ENCODE measurements at places on chromosomes 2 and 18.

GRCh38 chr2:192245329-192245728 lies 50.6 kb upstream of the TMEFF2 start:
- DNase-seq = no peak

DNA sequence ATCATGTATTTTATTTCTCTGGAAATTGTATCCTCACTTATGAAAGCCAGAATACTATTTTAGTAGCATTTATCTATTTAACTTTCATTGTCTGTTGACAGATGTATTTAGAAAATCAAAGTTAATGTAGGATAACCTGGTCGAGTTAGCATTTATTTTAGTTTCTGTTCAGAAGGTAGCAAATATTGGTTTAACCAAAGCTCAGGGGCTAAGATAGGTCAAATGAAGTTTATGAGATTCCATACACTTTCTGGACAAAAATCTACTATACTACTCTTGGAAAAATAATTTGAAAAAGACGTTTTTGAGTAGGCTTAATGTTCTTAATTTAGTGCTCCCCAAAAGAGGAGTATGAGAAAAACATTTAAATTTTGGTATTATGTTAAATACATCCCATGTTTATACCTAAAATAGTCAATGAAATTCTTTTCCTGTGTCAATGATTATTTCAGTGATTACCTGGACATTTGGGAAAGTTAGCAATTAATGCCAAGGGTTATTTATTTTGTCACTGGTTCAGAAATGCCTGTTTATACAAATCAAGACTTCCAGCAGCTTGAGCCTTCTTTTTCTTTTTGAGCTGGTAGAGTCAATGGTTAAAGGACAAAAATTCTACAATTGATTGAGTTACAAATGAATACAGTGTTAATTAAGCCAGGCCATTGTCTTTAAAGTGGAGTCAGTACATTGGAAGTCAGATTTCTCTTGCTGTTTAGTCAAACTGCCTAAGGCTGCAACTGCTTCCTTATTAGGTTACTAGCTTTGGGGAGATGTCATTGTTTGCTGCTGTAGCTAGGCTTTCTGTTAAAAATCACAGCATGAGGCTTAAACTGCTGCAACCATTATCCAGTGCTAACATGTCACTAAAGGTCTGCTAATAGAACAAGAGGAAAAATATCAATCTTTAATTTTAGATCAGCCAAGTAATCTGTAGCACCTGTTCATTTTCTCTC lies 182.3 kb downstream of the CAMKMT start:
- DNase-seq = no peak

- no peak for DNase-seq
Observed at GRCh38 chr2:240121675-240122074, 14.4 kb downstream of the COPS9 start.

DNA sequence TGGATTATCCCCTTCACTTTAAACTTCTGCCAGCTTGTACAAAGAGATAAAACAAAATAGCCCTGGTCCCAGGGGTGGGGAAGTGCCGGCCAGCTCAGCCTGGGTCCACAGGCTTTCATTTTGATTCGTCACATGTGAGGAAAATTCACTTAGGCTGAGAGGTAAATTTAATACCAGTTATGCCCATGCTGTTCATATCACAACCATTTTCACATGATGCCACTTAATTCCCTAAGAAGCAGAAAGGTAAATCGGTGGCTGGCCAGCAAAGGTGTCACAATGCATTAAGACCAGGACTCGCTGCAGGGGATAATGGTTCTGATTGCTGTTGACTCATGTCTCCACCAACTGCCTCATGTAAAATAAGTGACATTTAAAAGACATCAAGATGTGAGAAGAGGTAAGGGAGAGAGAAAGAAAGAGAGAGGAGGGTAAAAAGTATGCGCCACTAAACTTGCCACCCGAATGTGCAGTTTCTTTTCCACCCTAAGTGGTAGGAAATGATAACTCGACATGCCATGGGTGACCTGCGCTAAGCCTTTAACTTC lies 261.0 kb upstream of the SIX3 start:
- DNase-seq = no peak

DNA sequence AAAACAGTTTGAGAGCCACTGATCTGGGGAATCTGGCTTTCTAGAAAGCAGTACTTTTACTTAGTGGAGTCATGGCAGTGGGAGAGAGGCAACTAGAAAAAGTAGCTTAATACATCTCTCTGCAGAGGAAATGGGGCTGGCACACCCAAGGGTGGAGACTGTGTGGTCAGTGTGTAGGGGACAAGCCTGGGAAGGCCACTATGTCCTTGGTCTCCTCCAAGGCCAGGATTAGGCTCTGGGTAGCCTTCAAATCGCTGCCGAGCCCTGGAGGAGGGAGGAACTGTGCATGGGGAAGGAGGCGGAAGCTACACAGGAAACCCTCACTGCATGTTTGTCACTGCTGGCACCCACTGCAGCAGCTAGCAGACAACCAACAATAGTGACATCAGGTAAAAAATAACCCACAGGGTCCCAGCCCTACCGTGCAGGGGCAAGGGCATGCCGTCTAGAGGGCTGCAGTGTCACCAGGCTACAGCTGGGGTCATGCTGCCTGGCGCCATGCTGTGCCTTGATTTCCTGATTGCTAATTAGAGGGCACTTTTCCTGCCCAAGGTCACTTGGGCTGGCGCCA lies 34.8 kb downstream of the LBH start:
- DNase-seq = no peak

DNA sequence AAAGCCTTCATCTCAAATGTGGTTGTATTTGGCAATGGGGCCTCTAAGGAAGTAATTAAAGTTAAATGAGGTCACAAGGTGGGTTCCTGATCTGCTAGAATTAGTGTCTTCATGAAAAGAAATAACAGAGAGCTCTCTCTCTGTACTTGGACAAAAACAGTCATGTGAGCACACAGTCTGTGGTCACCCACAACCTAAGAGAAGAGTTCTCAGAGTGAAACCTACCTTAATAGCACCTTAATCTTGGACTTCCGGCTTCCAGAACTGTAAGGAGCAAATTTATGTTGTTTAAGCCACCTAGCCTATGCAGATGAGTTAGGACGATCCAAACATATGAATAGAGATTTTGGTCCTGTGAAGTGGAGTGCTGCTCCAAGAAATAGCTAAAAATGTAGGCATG lies 758.9 kb downstream of the LRRTM4 start:
- DNase-seq = no peak

DNA sequence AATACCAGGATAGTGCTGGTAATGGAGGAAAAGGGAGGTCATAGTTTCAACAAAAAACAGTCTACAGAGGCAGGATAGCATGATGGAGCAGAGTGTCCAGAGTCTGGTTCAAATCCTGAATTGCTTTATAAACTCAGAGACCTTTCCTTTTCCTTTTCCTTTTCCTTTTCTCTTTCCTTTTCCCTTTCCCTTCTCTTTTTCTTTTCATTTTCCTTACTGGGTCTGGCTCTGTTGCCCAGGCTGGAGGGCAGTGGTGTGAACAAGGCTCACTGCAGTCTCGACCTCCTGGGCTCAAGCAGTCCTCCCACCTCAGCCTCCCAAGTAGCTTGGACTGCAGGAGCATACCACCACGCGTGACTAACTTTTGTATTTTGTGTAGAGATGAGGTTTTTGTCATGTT lies 31.7 kb downstream of the GIGYF2 start:
- no peak for DNase-seq

DNA sequence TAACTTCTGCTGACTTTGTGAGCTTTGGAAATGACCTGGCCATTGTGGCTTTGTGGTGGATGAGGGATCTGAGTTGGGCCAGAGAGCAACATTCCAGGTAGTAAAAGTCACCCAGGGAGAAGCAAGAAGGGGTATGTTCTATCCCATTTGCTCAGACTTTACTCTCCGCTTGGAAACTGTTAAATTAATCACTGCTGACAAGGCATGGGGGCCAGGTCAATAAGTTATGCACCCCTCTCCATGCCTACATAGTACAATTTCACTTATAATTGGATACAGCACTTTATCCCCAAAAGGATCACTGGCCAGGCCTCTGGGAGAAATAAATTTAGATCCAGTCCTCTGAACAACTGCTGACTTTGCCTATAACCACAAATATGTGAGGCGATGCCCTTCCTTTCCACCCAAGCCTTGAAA lies 92.1 kb downstream of the RPRM start:
- no peak for DNase-seq

DNA sequence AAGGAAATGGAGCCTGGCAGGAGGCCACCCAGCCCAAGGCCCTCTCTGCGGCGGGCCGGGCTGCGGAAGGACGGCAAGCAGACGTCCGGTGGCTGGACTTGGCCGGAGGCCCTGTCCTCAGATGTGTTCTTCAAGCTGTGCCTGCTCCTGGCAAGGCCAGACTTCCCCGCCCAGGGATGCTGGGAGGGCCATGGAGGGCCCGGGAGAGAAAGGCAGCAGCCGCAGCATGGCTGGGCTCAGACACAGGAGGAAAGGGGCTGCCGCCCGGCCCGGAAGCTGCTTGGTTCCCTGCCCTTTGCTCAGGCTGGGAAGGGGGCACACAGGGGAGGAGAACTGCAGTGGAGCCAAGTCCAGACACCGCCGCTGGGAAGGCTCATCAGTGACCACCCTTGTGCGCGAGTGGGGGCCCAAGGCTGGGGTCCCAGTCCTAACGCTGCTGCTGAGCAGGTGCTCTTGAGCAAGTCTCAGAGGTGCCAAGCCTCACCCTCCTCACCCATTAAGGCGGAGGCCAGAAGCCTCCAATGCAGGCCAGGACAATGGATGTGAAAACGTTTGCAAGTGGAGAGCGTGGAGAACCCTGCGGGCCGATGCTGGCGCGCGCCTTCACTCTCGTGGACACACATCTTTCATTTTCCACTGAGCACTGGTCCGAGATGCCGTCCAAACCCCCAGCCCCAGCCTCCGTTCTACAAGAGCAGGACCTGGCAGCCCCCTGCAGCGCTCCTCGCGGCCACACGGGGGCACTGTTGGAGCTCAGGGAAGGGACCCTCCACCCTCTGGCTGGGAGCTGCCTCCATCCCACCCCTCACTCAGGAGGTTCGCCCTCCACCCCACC lies 7.9 kb downstream of the CROCC2 start:
- peak; percentile 23 for DNase-seq

GRCh38 chr2:45404807-45405297 lies 206.2 kb downstream of the SRBD1 start:
- no peak for DNase-seq

DNA sequence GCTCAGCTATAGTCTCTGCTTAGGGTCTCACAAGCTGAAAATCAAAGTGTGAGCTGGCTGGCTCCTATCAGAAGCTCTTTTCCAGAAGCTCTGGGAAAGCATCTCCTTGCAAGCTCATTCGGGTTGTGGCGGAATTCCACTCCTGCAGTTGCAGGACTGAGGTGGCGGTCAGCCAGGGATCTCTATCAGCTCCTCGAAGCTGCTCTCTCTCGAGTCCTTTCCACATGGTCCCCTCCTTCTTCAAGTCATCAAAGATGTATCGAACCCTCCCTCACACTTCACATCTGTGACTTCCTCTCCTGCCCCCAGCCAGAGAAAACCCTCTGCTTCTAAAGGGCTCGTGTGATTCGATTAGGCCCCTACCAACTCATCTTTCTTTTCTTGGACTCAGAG lies 141.7 kb downstream of the ZFP36L2 start:
- no peak for DNase-seq

GRCh38 chr2:7191932-7192331 lies 274.7 kb downstream of the RNF144A start:
- no peak for DNase-seq

DNA sequence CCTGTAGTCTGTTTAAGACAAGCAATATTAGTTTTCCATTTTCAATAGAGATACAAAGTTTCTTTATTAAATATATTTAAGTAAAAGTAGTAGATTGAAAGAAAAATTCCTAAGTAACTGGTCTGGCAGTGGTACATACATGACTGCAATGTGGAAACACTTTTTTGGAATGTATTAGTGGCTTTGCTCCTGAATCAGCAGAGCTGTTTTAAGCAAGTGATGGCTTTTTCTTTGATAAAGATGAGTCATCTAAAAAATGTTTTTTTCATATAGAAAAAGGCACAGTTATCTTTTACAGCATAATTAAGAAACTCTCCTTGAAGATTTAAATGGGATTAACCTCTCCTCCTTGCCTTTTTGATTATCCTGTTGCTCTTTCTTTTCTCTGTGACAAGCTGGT lies 34.9 kb downstream of the KDM3A start:
- no peak for DNase-seq

DNA sequence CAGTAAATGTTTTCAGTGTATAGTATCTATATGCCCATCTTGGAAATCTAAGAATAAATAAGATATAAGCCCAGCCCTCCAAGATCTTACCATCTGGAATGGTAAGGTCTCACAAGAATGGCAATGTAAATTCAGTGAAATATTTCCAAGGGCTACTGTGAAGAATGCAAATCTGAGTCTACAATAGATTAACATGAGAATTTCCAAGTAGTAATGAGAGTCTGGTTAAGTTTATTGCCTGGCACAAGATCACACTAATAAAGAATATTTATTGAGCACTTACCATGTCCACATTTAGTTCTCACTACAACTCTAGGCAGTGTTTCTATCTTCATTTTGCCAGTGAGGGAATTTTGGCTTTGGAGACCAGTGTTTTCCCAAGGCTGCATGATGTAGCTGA lies 623.9 kb downstream of the NRXN1 start:
- DNase-seq = no peak

GRCh38 chr2:37886745-37887144 lies 38.3 kb upstream of the RMDN2 start:
- DNase-seq = no peak

DNA sequence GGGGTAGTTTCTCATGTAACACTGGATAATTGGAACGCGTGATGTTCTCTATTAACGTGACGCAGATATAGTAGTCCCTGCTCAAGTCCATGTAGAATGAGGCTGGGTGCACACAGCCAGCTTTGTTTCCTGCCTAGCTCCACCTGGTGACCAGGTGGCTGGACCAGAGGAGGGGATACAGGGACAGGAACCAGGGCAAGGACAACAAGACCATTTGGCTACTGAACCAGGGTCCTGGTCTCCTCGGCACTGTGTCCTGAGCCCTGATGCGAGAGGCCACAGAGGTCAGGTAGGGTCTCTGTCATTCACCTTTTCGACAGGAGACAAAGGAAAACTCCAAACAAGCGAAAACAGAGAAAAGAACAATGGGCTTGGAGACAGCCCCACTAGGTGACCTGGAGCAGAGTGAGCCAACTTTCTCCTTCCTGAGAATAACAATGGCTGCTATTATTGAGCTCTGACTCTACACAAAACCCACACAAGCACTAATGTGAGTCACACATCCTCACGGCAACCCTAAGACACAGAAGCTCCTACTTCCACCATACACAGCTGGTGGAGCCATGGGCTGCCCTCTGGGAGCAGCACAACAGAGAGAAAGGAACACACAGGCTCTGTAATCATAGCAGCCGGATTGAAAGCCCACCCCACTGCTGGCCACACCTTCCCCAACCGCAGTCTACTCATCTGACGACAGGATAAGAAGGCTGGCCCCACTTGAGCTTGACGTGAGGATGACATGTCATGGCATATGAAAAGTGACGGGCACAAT lies 67.3 kb upstream of the TEX51 start:
- no peak for DNase-seq

All from activated CD8-positive, alpha-beta memory T cell treated with anti-CD3 and anti-CD28 coated beads for 48 hours (primary cell).